ENCODE measurements at places on chromosomes 16 and 17. TPM values are rescaled to one million over a fixed set of nuclear protein-coding genes. Genes with fewer than 3 reads are reported as not detected.

The USB1 gene
- 34.6 TPM for total RNA-seq

The FOXC2 gene
- 2.0 TPM for total RNA-seq

- H3K4me1 ChIP-seq: no peaks in the 10 kb centered on the region
- H3K4me3 ChIP-seq: no peak overlapping the region
- no peak overlapping the region for H3K27ac ChIP-seq
- H3K36me3 ChIP-seq: no peaks in the 10 kb centered on the region
These were observed 69.4 kb downstream of the MRC2 start for GRCh38 chr17:62696726-62697490.

GRCh38 chr17:51746421-51746820 lies 412.1 kb downstream of the CA10 start:
- H3K4me3 ChIP-seq: no peak overlapping the region
- no peak overlapping the region for H3K27ac ChIP-seq
- DNase-seq: no peak
- no peaks in the 10 kb centered on the region for H3K27me3 ChIP-seq
- no peaks in the 10 kb centered on the region for H3K36me3 ChIP-seq
- no peaks in the 10 kb centered on the region for H3K4me1 ChIP-seq

DNA sequence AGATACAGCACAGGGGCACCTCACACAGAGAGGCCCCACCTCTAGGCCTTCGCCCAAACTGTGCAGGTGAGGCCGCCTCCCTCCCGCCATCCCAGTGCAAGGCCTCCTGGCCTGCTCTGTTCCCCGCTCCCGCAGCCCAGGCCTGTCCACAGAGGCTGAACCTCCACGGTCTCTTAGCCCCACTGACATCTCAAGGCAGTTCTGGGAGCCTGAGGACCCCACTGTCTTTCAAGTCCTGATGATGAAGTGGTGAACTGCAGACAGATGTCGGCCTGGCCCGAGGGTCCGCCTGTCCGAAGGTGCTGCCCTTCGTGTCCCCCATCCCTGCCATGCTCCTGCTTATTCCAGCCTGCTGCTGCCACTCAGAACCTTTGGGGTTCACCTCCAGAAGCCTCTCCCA lies 32.3 kb downstream of the ENGASE start:
- no peak overlapping the region for H3K27ac ChIP-seq
- H3K4me3 ChIP-seq: no peak overlapping the region
- no peaks in the 10 kb centered on the region for H3K4me1 ChIP-seq

Measured in heart right ventricle (tissue), 16 donors.